ENCODE measurements at places on chromosomes 4 and X.

GRCh38 chr4:181672751-181673150, 570.5 kb upstream of the TENM3 start:
- DNase-seq = no peak

- no peak for DNase-seq
These were observed 80.5 kb upstream of the ADGRA3 start for GRCh38 chr4:22596409-22596808.

DNA sequence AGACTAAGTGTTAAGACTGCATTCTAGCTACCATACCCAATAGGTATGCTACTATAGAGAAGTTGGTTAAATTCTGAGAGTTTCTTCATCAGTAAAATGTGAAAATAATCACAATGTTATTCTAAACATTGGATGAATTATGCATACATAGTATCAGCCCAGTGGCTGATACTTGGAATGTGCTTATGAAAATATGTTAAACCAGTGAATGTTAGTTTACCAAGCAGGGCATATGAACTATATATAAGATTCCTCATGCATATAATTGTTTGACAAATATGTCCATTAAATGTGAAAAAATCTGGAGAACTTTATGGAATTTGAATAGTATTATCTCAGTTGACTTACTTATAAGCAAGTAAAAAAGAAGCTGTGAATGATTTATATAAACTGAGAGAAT, 296.1 kb downstream of the IL15 start:
- DNase-seq = no peak

GRCh38 chr4:154739111-154739510, 4.7 kb upstream of the LRAT start:
- DNase-seq = no peak

- no peak for DNase-seq
These were observed 27.0 kb downstream of the KDM6A start for GRCh38 chrX:44899946-44900345.

DNA sequence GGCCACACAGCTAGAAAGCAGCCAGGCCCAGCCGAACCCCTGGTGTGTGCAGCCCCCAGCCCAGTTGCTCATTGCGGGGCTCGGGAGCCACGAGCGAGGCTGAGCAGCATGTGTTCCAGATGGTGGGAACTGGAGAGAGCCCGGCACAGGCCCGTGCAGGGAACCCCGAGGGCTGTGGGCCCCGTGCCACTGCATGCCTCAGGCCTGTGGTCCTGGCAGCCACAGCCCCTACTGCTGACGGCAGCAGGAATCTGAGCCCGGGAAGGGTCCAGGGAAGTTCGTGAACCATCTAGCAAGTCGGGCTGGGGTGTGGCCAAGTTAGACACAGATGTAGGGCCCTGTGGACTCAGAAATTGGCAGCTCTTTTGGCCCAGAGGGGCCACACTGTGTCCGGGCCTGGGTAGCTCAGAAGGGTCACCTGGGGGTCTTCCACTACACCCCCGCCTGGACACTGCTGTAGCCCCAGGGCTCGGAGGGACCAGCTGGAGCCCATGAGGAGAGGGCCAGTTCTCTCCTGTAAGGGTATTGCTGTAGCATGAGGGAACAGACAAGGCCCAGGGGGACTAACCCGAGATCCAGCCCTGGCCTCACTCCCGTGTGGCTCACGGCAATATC, 12.1 kb downstream of the HTRA3 start:
- DNase-seq = no peak

DNA sequence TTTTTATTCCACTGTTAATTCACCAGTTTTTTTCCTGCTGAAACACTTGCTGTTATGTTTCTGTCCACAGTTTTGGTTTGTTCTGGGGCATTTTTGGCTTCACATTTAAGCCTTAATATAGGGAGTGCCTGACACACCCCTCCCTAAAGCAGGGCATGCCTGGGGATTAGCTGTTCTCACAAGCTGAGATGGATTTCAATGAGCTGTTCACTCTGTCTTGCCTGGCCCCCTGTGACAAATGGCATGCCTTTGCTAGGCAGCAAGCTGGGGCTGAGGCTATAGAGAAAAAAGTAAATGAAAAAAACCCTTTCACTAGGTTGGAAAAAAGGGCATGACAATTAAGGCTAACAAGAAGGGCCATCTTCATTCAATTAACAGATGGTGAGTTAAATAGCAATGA, 22.4 kb downstream of the LPAR4 start:
- no peak for DNase-seq

GRCh38 chrX:21989384-21989783, 42.7 kb upstream of the PHEX start:
- DNase-seq = no peak

- peak; percentile 23 for DNase-seq
These were observed 851 bp downstream of the POLR2B start for GRCh38 chr4:56979421-56980072.

DNA sequence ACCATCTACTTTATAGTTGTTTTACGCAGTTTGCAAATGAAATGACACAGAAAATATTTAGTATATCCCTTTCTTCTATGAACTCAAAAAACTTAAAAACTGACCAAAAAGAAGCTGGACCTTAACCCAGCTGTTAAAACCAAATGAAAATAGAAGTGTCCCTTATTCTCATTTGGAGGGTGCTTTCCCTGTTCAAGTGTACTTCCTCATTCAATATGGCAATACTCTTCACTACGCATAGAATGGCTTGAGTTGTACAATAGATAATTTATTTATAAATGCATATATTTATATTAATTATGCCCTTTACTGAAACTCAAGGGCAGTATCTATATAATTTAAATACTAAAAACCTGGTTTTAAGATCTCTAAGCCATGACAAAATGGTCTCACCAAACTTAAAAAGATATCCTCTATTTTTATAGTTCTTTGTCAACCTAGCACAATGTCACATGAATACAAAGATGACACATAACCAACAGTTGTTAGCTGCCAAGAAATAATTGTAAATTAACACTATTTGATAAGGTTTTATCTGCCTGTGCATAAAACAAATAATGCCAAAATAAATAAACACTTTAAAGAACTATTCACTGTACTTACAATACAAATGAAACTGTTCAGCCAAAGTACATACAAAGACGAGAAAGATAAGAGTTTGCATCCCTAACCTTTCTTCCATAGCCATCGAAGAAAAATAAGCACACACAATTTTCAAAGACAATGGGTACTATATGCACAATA, 25.2 kb downstream of the YTHDC1 start:
- DNase-seq = no peak

DNA sequence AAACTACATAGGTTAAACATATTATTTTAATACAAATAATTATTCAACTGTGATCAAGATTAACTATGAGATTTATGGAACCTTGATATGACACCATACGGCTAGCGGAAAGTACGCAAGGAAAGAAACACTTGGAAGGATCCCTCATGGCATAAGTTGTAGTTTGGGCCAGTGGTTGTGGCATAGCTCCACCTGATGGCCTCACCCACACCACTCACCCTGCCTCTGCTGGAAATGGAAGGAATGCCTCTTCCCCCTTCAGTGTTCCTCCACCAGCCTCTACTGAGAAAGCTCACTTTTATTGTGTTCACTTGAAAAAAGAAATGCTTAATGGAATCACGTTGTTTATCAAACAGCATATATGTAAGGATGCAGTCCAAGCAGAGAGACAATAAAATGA, 86.4 kb downstream of the BMP15 start:
- no peak for DNase-seq

- no peak for DNase-seq
These were observed 5.1 kb upstream of the ARL13A start for GRCh38 chrX:100964362-100964761.

DNA sequence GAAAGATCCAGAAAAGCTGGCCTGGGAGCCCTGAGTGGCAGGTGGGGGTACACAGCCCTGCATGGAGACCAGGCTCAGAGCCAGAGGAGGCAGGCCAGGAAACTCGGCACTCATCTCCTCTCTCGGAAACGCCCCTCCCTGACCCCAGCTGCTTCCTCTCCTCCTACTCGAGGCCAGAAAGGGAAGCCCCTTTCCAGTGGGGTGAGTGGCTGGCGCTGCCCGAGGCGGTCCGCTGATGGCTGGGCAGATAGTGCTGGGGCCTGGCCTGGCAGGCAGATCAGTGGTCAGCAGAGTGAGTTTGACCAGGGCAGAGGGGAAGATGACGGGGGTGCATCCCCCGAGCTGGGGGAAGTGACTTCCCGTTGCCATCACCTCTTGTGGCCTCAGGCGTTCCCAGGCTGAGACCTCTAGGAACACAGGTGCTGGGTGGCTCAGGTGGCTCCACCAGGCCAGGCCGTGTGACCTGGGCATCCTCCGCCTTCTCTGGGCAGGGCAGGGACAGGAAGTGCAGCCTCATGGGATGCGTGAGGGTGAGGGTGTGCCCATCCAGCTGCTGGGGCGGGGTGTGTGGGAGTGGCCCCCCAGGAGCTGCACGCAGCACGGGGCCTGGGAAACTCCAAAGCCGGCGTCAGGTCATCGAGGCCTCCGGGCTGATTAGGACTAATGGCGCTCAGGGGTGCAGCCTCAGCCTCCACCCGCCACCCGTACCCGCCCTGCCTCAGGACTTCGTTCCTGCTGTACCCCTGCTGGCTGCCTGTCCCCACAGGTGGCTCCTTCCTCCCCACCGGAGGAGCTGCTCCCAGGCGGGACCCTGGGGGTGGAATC, 5.7 kb downstream of the SH3BP2 start:
- peak; percentile 32 for DNase-seq

Measured in activated CD4-positive, alpha-beta T cell treated with anti-CD3 and anti-CD28 coated beads, Interleukin-2, amount 50 U/mL, for 4 hours (primary cell).